8988T (cell line): ENCODE measurements at places on chromosomes 4 and X.

GRCh38 chr4:33104273-33104672, 2384.1 kb downstream of the PCDH7 start:
- no peak for DNase-seq

DNA sequence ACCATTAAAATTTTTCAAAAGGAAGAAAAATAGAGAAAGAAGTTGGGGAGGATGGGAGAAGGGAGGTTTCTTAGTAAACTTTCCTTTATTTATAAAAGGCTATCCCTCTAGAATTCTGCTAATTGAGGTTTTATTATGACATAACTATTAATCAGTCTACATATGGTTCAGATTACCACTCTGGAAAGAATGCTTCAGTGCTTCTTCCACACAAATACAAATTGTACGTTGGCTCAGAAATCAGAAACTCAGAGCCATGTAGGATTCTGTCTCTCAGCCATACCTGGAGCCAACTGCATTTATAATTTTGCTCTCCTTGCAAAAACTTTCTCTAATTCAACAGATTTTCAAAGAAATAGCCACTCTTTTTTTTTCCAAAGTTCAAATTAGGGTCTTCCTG, 37.1 kb downstream of the SRPX start:
- no peak for DNase-seq

GRCh38 chr4:35700663-35701062, 543.7 kb downstream of the ARAP2 start:
- no peak for DNase-seq

DNA sequence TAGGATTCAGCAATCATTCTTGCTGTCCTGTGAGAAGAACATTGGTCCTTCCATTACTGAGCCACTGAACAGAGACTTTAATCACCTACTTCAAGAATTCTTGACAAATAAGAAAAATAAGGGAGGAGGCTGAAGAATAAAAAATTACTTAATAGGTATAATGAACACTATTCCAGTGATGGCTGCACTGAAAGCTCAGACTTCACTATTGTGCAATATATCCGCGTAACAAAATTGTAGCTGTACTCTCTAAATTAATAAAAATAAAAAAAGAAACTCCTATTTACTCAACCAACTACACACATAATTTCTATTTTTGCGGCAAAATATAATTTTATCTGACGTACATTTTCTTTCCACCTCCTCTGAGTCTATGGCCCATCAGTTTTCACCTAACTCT, 2441.0 kb downstream of the PCDH7 start:
- no peak for DNase-seq

DNA sequence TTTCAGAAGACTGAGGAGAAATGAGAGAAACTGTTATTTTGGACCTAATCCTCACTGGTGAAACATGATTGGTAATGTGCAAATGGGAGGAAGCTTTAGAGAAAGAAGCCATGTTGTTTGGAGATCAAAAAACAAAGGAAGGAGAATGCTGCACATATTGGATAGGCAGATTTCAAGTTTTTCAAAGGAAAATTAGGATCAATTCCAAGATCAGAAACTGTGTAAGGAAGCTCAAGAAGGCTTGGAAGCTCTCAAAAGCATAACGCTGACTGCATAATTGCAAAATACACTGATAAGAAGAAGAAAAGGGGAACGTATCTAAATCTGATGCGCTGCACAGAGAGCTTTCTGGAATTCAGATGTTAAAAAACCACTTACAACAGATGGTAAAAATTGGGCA, 34.6 kb downstream of the KLHL15 start:
- DNase-seq: no peak
